Frontal cortex (tissue), 4 donors: ENCODE measurements at places on chromosomes 4 and X.
A peak's percentile ranks its signal among the peaks of the same experiment; 100 is the strongest.

GRCh38 chrX:32987142-32987541, 224.2 kb downstream of the DMD start:
- DNase-seq: no peak

DNA sequence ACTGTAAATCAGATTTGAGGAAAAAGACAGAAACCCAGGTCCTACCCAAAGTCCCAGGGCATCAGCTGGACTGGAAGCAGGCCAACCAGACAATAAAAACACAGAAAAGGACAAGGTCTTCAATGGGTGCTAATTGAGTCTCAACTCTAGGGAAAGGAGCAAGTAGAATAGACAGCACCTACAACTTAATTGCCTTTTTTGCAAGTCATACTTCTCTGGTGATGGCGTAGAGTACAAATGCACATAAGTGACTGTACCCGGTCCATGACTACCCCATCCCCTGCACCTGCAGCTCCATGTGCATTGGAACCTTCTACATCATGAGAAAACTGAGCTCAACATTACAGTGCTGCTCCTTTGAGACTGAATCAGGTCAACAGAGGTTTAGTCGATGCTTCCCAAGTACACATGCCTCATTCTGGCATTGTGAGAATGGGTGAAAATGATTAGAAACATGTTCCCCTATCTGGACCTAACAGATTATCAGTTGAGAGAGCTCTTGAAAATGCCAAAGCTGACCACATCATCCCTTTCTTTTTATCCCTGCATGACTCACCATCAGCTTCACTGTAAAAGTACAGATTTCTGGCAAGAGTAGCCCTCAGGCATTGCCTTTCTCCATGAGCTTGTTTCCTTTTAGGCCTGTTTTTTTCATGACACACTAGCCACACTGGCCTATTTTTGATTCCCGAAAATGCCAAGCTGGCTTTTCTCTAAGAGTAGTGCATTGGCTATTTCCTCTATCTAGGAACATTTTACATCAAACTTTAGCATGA, 298.3 kb downstream of the HS3ST1 start:
- DNase-seq: peak; percentile 9

GRCh38 chr4:105461221-105461620, 12.6 kb downstream of the PPA2 start:
- no peak for DNase-seq

- DNase-seq: no peak
Measured at GRCh38 chrX:66833426-66833825, 194.5 kb upstream of the EDA2R start.

DNA sequence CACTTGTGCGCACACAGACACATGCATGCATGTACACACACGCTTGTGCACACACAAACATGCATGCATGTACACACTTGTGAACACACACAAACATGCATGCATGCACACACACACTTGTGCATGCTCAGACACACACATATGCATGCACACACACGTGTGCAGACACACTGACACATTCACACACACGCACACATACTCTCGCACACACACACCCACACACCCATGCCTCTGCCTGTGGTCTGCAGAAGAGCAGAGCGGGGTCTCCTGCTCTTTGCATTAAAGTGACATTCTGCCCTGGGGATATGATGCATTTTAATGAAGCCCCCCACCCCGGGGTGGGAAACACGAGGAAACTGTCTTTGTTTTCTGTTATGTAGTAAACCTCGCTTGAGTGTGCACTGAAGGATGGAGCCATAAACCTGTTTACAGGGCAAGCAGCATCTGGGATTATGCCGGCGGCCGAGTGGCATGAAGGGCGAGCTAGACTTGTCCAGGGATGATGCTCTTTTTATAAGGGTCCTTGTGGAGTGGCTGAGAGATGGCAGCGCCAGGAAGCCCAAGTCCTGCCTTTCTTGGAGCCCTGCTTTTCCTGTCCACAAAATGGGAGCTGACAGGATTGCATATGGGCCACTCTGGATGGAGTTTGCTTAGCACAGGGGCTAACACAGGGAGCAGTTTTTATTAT, 17.8 kb downstream of the PSAPL1 start:
- DNase-seq: no peak
